ENCODE measurements at places on chromosomes 1 and 21.

DNA sequence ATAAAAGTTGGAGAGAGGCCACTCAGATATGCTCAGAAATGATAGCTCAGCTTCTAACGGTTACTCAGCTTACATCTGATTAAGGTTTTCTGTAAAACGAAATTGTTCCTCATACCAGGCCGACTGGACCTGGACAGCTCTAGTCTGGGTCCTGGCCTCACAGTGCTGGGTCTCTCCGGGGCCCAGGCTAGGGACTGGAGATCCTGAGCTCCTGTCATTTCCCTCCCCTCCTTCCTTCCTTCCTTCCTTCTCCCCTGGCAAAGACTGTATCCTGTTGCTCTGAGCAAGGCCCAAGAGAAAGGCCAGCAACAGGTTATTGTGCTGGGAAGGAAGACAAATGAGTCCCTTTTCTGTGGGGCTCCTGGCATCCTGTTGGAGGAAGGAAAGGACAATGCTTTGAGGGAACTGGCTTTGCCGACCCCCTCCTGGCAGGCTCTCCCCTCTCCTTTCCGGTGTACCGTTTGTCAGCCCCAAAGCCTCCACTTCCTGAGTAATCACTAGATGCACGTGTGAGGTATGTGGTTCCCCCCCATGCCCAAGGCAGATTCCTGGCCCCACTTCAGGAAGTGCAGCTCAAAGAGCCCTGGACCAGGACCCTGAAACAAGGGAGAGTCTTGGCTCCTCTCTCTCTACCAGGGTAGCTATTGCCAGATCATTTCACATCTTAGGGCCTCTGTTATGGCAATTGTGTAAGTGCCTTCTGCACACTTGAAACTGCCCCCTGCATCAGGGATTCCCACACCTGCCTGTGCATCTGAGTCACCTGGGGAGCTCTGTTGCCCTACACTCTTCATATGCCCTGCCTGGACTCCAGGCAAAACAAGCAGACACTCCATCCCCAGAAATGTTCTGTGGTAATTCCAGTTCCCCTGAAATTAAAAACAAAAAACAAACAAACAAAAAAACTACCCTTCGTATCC is 212.7 kb upstream of the FGGY start:
- DNase-seq: no peak

GRCh38 chr1:191709215-191709614 is 449.0 kb upstream of the RGS18 start:
- no peak for DNase-seq

GRCh38 chr1:42109600-42109999 is 43.6 kb upstream of the GUCA2B start:
- DNase-seq: no peak

- no peak for DNase-seq
Measured at GRCh38 chr1:36100376-36100775, 11.7 kb downstream of the ADPRS start.

- no peak for DNase-seq
Measured at GRCh38 chr1:3478187-3478586, 23.7 kb downstream of the ARHGEF16 start.

DNA sequence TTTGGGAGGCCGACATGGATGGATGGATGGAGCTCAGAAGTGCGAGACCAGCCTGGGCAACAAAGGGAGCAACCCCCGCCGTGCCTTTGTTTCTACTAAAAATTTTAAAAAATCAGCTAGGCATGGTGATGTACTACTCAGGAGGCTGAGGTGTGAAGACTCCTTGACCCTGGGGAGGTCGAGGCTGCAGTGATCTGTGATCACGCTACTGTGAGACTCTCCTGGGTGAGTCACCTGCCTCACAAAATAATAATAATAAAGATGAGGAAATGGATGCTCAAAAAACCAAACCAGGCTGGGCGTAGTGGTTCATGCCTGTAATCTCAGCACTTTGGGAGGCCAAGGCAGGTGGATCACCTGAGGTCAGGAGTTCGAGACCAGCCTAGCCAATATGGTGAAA is 19.2 kb downstream of the DSTYK start:
- no peak for DNase-seq

DNA sequence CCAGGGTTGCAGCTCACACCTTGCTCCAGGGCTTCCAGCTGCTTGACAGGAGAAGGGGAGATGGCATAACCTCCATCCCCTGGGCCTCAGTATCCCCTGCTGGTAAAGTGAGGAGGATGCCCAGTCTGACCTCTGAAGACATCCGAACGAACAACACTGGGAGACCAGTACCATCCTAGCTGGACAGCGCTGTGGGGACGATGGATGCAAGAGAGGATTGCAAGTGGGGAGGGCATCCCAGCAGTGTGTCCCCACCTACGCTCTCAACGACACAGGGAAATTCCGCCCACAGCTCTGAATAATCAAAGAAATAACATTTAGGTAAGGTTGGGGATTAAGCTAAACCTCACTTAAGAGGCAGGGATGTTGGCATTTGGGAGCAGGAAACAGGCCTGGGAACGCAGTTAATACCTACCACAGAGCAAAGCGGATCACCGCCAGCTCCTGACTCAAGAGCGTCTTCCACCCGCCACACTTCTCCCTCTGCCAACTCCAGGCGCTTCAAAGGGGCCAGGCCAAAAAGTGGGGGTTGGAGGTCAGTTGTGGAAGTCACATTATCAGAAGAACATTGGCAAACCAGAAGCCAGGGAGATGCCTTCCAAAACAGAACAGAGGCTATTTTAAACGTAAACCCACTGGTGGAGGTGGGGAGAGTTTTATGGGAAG is 47.6 kb downstream of the SSBP3 start:
- DNase-seq: no peak

GRCh38 chr1:110525249-110525595 is 6.2 kb upstream of the KCNA10 start:
- DNase-seq: no peak

- DNase-seq: no peak
Measured at GRCh38 chr1:58717979-58718378, 18.1 kb upstream of the MYSM1 start.

GRCh38 chr1:26094677-26095383 is 16.8 kb upstream of the PDIK1L start:
- DNase-seq: no peak

- DNase-seq: no peak
Measured at GRCh38 chr1:177246710-177247580, 76.2 kb downstream of the BRINP2 start.

DNA sequence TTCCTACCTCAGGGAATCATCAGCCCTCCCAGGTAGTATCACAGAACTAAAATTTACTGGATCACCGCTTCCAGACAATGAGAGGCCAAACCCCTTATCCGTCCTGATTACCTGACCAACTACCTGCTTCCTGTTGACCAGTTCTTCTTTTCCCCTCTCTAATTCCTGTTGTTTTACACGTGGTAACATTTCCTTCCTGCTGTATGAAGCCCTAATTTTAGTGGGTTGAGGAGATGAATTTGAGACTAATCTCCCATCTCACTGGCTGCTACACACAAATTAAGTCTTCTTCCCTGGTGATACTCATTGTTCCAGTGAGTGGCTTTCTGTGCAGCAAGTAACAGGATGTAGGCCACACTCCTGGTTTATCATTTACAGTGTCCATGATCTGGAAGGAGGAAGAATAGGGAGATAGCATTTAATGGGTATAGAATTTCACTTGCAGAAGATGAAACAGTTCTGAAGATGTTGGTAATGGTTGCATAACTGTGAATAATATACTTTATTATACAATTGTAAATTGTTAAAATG is 2112.9 kb downstream of the NCAM2 start:
- no peak for DNase-seq

GRCh38 chr21:27565364-27565763 is 598.5 kb upstream of the ADAMTS5 start:
- DNase-seq: no peak

DNA sequence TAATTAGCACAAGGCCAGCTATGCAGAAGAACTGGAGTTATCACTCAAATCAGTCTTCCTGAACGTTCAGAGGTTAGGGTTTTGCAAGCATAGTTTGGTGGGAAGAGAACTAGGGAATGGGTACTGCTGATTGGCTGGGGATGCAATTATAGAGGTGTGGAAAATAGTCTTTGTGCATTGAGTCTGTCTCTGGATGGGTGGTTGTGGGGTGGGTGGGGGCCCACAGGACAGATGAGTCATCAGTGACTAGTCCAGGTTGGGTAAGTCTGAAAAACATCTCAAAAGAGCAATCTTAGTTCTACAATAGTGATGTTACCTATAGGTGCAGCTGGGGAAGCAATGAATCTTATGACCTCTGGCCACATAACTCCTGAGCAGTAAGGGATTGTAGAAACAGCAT is 89.7 kb upstream of the HMCN1 start:
- DNase-seq: no peak

DNA sequence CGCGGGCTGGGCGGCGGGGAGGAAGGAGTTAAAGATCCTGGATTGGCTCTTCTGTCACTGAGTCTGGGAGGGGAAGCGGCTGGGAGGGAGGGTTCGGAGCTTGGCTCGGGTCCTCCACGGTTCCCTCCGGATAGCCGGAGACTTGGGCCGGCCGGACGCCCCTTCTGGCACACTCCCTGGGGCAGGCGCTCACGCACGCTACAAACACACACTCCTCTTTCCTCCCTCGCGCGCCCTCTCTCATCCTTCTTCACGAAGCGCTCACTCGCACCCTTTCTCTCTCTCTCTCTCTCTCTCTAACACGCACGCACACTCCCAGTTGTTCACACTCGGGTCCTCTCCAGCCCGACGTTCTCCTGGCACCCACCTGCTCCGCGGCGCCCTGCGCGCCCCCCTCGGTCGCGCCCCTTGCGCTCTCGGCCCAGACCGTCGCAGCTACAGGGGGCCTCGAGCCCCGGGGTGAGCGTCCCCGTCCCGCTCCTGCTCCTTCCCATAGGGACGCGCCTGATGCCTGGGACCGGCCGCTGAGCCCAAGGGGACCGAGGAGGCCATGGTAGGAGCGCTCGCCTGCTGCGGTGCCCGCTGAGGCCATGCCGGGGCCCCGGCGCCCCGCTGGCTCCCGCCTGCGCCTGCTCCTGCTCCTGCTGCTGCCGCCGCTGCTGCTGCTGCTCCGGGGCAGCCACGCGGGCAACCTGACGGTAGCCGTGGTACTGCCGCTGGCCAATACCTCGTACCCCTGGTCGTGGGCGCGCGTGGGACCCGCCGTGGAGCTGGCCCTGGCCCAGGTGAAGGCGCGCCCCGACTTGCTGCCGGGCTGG is at the start of gene NPR1:
TSS of gene NPR1 (plus strand) at position 170 of the 818 bp plus-strand sequence. CDS start at position 591, 421 bp downstream.
- peak; percentile 41 for DNase-seq

- no peak for DNase-seq
Measured at GRCh38 chr1:60510162-60510561, 436.6 kb upstream of the C1orf87 start.

- DNase-seq: no peak
Measured at GRCh38 chr1:228156941-228157728, 7.4 kb downstream of the GJC2 start.

DNA sequence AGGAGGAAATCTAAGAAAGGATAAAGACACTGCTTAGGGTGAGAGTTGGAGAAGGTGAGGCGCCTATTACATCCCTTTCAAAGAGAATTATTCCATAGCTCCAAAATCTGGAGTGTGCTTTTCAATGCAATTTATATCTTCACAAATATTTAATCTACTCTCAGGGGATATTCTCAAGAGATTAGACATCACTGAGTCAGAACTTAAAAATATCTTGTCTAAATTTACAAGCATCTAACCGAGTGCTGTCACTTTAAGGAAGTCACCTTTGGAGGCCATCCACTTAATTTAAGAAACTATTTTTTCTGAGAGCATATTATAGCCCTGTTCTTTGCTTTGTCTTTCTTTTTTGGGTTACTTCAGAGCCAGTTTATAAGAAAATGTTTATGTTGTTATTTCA is 134.6 kb downstream of the TNFSF18 start:
- DNase-seq: no peak

DNA sequence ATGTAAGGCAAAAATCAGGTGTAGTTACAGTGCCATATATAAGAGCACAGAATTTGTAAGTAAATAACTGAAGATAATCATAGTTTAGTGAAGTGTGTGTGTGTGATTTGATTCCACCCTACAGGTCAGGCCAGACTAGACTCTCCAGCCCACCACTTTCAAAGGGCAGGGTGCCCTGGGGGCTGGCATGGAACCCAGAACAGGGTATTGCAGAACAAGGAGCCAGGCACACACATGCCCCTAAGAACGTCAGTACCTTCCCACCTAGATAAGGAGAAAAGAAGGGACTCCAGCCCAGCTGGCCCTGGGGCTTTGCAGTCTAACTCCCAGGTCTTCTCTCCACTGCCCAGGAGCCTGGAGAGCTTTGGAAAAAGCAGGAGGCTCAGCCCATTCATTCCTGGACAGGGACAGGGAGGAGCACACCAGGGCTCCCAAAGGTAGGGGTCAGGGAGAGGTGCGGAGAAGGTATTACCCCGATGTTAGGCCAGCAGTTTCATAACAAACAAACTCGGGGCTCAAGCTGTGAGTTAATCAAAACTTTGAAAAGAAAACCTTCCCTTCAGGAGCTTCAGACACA is 149.7 kb upstream of the VANGL1 start:
- DNase-seq: no peak

DNA sequence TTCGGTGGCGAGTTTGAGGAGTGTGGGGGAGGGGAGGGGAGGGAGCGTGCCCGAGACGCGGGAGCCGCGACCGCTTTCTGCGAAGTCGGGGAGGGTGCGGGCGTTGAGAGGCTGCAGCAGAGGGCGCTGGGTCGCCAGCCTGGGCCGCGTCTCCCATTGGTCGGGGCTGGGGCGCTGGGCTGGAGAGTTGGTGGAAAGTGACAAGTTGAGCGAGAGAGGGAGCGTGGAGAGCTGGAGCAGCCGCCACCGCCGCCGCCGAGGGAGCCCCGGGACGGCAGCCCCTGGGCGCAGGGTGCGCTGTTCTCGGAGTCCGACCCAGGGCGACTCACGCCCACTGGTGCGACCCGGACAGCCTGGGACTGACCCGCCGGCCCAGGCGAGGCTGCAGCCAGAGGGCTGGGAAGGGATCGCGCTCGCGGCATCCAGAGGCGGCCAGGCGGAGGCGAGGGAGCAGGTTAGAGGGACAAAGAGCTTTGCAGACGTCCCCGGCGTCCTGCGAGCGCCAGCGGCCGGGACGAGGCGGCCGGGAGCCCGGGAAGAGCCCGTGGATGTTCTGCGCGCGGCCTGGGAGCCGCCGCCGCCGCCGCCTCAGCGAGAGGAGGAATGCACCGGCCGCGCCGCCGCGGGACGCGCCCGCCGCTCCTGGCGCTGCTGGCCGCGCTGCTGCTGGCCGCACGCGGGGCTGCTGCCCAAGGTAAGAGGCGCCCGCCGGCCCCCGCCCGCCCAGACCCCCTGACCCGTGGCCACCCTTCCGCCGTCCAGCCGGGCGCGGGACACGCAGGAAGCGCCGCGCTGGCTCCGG is at the start of gene ROR1:
TSS of gene ROR1 (plus strand) at position 203 of the 802 bp plus-strand sequence.
- peak; percentile 24 for DNase-seq

DNA sequence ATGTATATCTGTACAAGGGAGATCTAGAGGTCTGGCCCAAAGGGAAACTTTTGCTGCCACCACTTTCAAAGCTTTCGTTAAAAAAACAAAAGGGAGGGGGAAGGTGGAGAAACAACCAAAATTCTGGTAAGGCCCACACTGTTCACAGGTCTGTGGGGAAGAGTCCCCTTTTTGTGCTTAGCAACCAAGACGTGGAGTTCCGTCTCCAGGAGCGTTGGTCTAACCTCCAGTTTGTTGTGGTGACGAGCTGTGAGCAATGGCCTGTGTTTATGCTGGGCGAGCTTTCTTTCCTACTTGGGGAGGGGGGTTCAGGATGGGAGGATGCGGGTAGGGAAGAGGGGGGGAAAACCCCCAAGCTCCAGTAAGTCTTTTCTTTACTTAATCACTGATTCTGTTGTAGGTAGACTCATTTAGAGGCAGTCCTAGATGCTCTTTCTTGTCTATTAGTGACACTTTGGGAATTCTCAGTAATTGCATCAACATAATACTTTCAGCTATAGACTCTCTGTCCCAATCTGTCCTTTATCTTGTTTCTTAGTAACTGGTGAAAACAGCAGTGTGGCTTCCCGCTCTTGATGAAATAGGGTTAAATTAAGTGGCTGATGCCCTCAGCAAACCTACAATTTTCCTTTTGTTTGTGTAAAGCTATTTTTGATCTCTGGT is 1.5 kb downstream of the HIPK1 start:
- DNase-seq: peak; percentile 68

GRCh38 chr1:81512252-81513003 is 288.3 kb upstream of the ADGRL2 start:
- no peak for DNase-seq

Data from activated T-cell treated with anti-CD3 and anti-CD28 coated beads, Interleukin-2, amount 50 U/mL, for 1 hour (primary cell).